Putamen (tissue), 1 donor: ENCODE measurements at places on chromosomes 2 and 18.

GRCh38 chr2:11154016-11154922 is 998 bp upstream of the SLC66A3 start:
- DNase-seq = no peak

DNA sequence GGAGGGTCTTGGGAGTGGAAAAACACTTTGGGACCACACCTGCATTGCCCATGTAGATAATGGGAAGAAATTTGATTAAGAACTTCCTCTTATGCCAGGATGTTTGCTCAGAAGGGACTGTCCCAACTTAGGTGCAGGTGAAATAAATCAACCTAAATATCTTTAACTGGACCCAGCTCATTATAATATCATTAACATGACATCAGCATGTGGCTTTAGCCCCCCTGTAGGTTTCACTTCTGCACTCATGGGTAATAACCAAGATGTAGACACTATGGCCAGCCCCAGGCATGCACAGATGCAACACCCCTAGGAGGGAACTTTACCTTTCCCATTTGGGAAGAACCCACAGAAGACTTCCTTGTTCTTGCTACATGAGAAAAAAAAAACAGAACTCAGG is 227.4 kb upstream of the ZNF804A start:
- no peak for DNase-seq

DNA sequence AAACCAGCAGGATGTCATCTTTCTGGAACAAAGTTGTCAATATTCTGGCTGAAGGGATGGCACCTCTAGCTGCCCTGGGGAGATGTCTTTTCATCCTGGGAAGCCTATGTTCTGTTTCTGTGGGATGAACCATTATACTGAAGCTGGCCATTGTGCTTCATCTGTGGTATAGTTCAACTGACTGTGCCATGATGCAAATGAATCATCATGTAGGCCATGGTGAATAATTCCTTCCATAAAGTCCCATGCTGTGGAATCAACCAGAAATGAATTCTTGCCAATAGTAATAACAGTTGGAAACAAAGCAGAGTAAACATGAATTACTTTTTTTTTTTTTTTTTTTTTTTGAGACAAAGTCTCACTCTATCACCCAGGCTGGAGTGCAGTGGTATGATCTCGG is 64.1 kb upstream of the CNGA3 start:
- no peak for DNase-seq

- DNase-seq = no peak
These were observed 3.8 kb downstream of the KCNJ13 start for GRCh38 chr2:232772531-232772930.

GRCh38 chr2:46032996-46033395 is 264.2 kb upstream of the EPAS1 start:
- no peak for DNase-seq

DNA sequence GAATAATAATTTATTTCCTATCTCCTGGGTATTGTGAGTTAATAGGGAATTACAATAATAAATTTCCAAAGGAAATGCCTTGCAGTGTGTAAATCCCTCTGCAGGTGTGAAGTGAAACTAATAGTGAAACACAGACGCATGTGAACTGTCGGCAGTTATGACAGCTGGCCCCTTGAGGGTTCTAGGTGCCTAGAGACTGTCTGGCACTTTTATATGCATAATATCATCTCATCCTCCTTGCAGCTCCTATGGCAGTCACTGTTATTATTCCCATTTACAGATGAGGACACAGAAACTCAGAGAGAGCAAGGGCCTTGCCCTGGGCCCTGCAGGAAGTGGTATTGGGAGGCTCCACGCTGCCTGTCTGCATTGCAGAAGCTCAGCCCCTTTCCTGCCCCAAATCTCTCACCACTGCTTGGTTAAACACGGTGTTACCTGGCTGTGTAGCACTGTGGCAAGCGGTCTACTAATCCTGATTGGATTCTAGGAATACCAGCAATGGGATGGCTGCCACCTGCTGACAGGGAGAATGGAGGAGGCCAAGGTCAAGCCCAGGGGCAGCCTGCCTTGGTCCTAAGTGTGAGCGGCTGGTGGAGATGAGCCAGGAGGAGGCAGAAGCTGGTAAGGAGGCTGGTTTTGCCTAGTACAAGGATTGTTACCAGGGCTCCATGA is 32.8 kb upstream of the ACKR3 start:
- no peak for DNase-seq

GRCh38 chr2:42974721-42975717 is 182.6 kb upstream of the HAAO start:
- DNase-seq = peak; percentile 64

DNA sequence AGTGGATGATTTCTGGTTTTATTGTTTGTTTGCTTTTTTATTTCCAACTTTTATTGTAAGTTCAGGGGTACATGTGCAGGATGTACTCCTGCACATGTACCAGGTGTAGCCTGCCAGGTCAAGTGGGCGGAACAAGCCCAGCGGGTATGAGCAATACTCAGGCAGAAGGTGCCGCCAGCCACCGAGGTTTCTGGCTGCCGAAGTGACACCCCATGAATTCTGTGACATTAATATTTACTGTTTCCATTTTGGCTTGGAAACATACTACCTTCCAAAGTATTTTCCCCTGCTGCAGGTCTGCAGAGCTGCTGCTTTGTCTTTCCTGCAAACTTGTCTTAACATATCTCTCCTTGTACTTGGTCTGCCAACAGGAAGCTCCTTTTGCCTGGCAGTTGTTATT is 78.5 kb downstream of the PTPN4 start:
- DNase-seq = no peak

DNA sequence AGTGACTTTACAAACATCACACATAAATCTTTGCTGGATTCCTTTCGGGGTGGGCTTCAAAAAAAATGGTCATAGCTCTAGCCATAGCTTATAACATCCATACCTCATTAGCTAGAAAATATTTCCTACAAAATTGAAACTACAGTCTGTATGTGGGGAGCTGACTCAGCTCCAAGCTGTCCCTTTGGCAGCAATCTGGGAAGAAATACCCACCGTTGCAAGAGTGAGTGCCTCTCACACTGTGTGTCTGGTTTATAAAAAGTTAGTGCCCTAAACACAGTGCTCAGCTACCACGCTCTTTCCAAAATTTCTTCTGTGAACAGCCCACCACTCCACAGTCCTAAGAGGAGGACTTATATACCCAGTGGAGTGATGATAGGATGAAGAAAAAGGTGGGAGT is 170.1 kb downstream of the RBM43 start:
- DNase-seq = no peak

- DNase-seq = no peak
These were observed 33.6 kb upstream of the ROCK2 start for GRCh38 chr2:11377928-11378545.

- DNase-seq = no peak
These were observed 7.0 kb downstream of the NDUFV2 start for GRCh38 chr18:9109523-9109922.
